Sigmoid colon (tissue), 7 donors: ENCODE measurements at places on chromosomes 11 and 22. TPM values are rescaled to one million over a fixed set of nuclear protein-coding genes. Genes with fewer than 3 reads are reported as not detected.

DNA sequence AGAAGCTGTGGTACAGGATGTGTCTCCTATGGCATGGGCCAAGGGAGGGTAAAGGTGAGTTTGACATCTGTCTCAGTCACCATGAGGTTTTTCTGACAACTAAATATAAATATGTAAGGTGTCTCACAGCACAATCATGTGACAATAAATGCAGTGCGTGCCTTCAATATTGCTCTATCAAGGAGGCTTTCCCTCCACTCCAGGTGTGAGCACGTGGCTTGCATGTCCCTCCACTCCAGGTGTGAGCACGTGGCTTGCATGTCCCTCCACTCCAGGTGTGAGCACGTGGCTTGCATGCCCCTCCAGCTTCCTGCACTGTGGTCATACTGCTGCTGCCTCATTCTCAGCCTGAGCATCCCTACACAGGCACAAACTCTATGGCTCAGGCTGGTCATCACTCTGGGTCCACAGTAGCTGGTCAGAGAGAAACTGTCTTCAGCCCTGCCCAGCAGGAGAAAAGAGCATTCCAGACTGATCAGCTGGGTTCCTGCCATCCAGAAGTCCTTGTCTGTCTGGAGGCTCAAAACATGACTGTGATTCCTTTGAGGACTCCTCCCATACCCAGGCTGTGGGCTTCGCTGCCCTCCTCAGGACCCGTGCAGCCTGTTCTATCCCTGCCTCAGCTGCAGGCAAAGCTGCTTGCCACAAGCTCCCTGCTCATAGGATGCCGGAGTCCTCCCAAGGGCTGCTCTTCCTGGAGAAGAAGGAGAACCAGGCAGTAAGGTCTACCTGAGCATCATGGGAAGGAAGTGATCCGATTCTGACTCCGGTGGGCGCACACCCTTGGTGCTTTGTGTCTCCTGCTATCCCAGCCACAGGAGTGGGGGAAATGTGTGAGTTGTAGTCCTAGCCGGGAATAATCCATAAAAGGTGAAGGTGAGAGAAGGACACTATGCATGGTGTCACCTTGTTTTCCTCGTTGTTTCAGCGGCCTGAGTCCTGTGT, 33.4 kb upstream of the VPREB1 start:
- no peak overlapping the region for H3K27ac ChIP-seq
- DNase-seq: no peak
- H3K4me1 ChIP-seq: no peaks in the 10 kb centered on the region
- no peaks in the 10 kb centered on the region for H3K27me3 ChIP-seq
- H3K36me3 ChIP-seq: no peaks in the 10 kb centered on the region

DNA sequence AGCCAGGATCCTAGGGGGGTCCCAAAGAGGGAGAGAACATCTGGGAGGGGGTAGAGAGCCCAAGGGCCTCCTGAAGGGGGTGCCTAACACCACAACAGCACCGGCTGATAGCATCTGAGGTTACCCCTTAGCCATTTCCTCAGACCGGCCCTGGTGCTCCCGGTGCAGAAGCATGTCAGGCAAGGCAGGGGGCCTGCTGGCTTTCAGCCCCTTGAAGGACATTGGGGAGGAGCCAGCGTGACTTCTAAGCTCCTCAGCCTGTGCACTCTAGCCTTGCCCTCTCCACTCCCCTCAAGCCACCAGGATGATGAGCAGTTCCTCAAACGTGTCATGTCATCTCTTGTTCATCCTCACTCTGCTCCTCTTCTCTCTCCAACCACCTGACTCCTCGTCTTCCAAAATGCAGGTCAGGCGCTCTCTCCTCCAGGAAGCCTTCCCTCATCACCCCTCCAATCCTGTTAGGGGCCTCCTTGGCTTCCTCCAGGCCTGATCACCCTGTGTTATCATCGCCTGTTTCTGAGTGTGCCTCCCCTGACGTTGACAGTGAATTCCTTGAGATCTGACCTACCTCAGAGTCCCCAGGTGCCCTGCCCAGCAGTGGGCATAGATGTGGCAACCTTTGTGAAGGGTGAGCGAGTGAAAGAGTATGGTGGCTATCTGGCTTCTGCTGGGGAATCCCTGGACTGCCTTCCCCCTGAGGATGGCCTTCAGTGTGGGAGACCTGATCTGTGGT, 6.1 kb downstream of the P2RY2 start:
- no peak overlapping the region for H3K4me3 ChIP-seq
- H3K27ac ChIP-seq: no peak overlapping the region
- no peaks in the 10 kb centered on the region for H3K36me3 ChIP-seq
- no peaks in the 10 kb centered on the region for H3K27me3 ChIP-seq
- DNase-seq: peak; percentile 53
- H3K4me1 ChIP-seq: no peaks in the 10 kb centered on the region

- peaks cover 52% of the 10 kb centered on the region for H3K27me3 ChIP-seq
- peak overlapping the region; percentile 55 for H3K27ac ChIP-seq
- DNase-seq: peak; percentile 80
- H3K36me3 ChIP-seq: no peaks in the 10 kb centered on the region
- H3K4me3 ChIP-seq: peak overlapping the region; percentile 39
- no peaks in the 10 kb centered on the region for H3K4me1 ChIP-seq
These were observed 2.6 kb downstream of the CYTH4 start for GRCh38 chr22:37284805-37285355.

DNA sequence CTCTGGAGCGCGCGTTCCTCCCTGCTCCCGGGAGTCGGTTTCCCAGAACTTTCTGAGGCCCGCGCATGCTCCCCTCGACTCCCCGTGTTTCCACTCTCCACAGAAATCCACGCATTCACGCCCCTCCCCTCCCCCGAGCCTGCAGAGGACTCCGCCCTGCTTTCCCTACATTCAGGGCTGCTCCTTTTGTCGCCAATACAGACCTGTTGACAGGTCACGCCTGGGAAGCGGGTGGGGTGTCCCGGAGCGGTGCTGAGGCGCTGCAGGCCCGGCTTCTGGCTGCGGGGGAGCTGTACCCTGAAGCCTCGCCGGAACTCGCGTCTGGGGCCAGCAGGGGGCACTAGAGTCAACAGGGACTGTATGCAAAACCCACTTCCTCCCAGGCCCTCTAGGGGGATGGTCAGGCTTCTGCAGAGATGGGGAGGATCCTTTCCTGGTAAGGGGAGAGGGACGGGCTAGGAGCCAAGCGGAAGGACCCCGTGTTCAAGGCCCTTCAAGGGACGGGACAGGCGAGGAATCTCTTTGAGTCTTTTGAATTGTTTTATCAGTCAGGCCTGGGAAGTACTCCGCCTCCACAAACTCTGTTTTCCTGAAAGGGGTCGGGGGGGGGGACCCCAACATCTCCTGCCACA, at the start of gene PRAME:
Gene PRAME (minus strand): TSS at position 294 of the 632 bp plus-strand sequence. CDS start 2,433 bp downstream, outside the sequence.
- no peak for DNase-seq
- no peak within 1 kb of the TSS for H3K4me3 ChIP-seq
- H3K27me3 ChIP-seq: no peaks in the 10 kb centered on the region
- H3K27ac ChIP-seq: no peak within 1 kb of the TSS

GRCh38 chr11:115409116-115409670, 95.0 kb downstream of the CADM1 start:
- DNase-seq: no peak
- H3K27me3 ChIP-seq: no peaks in the 10 kb centered on the region
- H3K27ac ChIP-seq: no peak overlapping the region
- peaks cover 17% of the 10 kb centered on the region for H3K4me1 ChIP-seq

HSPB2 gene
- total RNA-seq: 1.4 TPM

APOA1 gene
- total RNA-seq: 0.54 TPM

PHLDB1 gene
- total RNA-seq: 88.8 TPM
